ENCODE measurements at places on chromosomes 2 and 18.

DNA sequence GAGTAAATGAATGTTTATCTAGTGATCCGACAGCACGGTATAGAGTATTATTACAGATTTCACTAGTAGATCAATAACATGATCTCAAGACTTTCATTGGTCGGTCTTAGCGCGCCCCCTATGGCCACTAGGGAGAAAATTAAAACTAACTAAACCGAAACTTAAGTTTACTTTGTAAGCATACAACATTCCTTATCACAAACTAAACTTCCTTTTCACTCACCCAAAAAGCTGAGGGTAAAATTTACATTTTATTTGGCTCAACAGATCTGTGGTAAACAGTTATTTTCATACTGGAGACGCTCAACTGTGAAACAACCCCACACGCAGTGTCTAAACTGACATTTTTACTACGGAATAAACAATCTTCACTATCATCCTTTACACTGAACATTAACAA, 215.6 kb upstream of the MAP2 start:
- no peak for DNase-seq

DNA sequence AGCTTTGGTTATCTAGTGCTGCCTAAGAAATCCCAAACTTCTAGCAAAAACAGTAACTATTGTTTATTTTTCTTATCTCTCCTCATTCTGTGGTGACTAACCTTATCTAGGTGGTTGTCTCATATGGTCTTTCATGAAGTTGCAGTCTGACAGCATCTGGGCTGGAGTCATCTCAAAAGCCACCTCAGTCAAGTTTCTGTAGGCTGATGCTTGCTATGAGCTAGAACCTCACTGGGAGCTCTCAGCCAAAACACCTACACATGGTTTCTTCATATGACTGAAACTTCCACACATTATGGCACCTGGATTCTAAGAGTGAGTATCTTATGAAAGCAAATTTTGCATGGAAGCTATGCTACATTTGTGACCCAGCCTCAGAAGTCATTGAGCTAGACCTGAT, 596.4 kb upstream of the VRK2 start:
- no peak for DNase-seq

GRCh38 chr2:130985206-130985780, 108.0 kb downstream of the FAM168B start:
- DNase-seq, result no peak

DNA sequence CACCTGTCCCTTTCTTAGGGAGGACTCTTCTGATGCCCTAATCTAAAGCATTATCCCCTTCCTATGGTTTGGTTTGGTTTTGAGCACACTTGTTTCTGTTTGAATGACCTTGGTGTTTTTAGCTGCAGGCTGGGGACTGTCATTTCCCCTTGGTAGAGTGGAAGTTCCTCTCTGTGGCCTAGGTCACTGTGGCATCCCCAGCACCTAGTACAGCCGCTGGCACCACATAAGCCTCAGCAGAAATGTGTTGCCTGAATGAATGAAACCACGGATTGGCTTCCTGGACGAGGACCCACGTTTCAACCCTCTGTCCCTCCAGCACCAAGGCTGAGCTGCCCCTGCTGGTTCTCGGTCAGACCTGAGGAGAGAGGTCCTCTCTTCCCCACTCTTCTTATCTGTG, 159.9 kb downstream of the CTIF start:
- no peak for DNase-seq

DNA sequence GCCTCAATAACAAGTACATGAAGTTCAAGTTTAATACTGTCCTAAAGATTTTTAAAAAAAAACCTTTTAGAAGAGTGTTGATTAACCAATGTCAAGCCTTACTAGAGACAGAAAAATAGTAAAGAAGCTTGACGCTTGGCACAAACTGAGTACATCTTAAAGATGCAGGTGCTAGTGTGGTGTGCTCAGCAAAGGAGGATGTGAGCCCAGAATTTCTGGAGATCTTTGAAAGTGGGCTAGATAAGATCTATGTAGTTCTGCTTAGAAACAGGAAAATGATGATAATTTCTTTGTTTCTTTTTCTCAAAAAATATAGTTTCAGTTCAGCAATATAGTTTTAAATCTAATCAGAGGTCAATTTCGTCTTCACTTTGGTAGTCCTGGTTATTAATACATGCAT, 118.3 kb upstream of the KLHL14 start:
- DNase-seq, result no peak

DNA sequence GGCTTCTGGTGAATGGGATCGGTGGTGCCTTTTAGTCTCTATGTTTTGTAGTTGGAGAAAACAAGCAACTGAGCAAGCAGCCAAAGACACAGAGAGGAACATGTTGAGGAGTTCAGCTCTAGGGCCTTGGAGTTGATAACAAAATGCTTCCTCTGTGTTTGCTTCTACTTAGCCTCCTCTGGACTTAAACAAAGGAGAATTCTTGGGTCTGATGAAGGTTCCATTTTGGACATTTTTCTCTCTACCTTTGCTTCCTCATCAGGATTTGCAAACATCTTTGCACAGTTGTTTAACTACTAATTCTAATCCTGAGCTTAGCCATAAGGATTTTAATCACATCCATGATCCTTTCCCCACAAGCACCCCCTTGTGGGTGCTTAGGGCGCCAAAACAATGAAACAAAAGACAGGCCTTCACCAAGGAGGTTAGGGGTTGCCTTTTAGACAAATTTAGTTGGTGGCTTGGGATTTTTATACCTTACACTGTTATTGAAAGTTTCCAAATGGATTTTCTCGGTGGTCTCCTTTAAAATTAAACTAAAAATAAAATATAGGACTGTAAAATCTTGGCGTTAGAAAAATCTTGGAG, 148.5 kb upstream of the SATB2 start:
- no peak for DNase-seq

DNA sequence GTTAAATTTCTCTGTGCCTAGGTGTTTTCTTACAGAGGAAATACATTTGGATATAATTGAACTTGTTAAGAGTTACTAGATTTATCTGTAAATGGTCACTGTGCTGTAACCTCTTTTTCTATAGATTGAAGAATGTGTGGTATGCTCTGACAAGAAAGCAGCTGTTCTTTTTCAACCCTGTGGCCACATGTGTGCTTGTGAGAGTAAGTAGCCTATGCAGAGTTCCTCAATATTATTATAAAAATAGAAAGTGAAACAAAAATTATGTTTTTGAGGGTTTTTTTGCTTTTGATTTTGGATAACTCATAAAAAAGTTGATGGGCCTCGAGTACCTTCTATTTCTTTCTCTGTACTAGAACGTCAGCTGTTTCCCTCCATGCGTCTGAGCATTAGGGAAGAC, 112.4 kb downstream of the MIB1 start:
- DNase-seq, result no peak

Measured in NCI-H1417 treated with DMSO at 0.1 percent for 48 hours (cell line).